ENCODE measurements at places on chromosomes 7 and 10.

GRCh38 chr10:34960983-34961382, 129.2 kb downstream of the CUL2 start:
- DNase-seq, result peak; percentile 6

DNA sequence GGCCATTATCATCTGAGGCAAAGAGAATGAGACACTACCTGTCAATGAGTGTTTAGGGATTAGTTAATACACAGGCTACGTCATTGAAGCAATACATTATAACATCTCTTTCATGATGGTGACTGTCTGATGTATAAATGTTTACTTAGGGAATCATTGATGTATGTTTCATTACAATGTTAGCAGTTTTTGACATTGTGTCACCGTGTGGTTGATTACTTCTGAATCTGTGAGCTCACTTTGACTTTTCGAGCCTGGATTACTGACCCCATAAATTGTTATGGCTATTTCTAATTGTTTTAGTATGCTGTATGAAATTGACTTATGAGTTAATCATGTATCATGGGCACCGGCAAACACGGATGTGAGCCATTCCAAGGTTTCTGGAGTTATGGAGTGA, 494.0 kb downstream of the MAGI2 start:
- no peak for DNase-seq

DNA sequence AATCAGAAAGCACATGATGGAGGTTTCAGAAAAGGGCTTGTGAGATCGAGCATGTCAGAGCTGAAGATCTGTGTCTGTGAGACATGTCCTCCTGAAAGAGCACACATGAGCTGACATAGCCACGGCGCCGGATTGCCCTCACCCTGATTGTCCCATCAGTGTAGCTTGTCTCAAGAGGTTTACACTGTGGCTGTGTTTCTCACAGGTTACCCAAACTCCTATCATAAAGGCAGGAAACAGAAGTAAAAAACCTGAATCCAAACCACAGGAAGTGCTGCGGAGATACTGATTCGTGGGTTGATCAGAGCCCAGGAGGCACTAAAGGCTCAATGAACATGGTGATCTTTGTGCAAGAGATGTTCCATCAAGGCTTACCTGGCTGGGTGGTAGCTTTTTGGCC, 3.9 kb upstream of the ATP6V0E2 start:
- no peak for DNase-seq

DNA sequence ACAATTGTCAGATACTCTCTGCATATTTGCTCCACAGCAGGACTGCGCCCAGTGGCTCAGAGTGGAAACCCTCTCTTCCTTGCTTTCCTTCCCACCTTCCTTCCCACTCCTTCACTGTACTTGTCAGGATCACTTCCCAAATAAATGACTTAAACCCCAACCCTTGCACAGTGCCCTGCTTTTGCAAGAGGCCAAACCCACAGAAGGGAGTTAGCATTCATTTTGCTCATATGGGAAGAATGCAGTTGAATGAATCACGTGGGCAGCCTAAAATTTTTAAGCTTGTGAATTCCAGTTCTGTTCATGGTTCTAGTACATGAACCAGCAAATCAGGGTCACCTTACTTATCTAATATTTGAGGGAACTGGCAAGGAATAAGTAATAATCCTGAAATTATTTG, 47.7 kb upstream of the SFMBT2 start:
- no peak for DNase-seq

- no peak for DNase-seq
Measured at GRCh38 chr10:103967448-103968071, 620 bp downstream of the SLK start.

DNA sequence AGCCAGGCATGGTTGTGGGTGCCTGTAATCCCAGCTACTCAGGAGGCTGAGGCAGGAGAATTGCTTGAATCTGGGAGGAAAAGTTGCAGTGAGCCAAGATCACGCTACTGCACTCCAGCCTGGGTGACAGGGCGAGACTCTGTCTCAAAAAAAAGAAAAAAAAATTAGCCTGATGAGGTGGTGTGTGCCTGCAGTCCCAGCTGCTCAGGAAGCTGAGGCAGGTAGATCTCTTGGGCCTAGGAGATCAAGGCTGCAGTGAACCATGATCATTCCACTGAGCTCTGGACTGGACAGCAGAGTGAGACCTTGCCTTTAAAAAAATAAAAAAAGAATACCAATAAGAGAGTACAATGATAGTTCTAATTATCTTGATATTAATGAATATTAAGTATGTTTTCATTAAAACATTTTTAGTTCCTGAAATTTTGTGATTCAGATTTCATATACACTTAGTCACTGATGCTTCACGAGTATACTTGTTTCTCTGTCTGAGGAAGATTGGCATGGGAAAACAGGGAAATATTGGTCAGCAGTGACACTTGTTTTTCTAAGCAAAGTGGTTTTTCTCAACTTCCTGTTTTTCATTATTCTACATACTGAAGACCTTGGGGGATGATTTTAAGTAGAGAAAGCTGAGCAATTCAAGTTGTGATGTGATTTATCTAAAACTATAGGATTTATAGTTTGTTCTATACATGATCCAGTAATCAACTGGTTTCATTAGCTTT, 76.8 kb downstream of the ADK start:
- DNase-seq, result no peak

- no peak for DNase-seq
Measured at GRCh38 chr7:93238748-93239147, 6.6 kb downstream of the VPS50 start.

GRCh38 chr7:99106411-99106810, 37.5 kb downstream of the SMURF1 start:
- DNase-seq, result no peak

GRCh38 chr7:26508481-26508880, 216.8 kb downstream of the SNX10 start:
- DNase-seq, result peak; percentile 72
